SHP77 treated with DMSO at 0.1 percent for 48 hours (cell line): ENCODE measurements at places on chromosomes 2 and 18.

GRCh38 chr18:24364177-24364576, 33.4 kb downstream of the OSBPL1A start:
- no peak for DNase-seq

- DNase-seq = no peak
Measured at GRCh38 chr2:18787726-18788125, 198.4 kb upstream of the NT5C1B start.

DNA sequence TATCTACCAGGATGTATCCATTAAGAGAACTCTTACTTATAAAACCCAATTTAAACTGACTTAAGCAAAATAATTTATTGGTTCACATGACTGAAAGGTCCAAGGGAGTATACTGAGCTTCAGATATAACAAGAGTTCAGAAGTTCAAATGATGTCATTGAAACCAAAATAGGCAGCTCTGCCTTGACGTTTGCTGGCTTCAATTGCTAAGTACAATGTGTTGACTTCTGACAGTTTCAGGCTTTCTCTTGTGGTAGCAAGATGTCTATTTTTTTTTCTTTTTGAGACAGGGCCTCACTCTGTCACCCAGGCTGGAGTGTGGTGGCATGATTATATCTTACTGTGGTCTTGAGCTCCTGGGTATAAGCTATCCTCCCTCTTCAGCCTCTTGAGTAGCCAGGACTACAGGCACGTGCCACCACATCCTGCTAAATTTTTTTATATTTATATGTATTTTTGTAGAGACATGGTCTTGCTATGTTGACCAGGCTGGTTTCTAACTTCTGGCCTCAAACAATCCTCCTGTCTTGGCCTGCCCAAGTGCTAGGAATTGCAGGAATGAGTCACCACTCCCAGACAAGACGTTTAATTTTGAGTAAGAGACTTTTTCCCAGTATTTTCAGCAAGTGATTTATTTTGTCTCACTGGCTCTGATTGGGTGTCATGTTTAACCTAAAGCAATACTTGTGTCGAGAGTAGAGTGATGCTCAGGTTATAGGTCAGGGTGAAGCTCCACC, 184.8 kb downstream of the NR4A2 start:
- DNase-seq = no peak

DNA sequence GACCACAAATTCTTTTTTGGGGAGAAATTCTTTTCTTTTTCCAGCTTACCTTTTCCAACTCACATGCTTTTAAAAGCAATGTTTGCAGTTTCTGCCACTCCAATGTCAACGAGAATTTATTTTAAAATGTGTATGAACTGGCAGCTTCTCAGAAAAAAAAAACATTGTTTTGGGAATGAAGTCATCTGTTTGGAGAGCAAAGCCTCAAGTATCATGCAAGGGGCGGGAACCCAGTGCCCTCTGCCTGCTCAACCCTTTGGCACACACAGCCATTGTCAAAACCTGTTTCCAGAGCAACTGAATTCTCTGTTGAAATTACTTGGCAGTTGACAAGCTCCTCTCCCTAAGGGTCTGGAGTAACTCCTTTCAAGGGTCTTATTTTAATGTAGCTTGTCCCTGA, 128.5 kb downstream of the QPCT start:
- peak; percentile 53 for DNase-seq
